ENCODE measurements at places on chromosomes 7 and 10.
A peak's percentile ranks its signal among the peaks of the same experiment; 100 is the strongest.

GRCh38 chr10:104328896-104329710 is 9.2 kb downstream of the ITPRIP start:
- peak; percentile 77 for DNase-seq

DNA sequence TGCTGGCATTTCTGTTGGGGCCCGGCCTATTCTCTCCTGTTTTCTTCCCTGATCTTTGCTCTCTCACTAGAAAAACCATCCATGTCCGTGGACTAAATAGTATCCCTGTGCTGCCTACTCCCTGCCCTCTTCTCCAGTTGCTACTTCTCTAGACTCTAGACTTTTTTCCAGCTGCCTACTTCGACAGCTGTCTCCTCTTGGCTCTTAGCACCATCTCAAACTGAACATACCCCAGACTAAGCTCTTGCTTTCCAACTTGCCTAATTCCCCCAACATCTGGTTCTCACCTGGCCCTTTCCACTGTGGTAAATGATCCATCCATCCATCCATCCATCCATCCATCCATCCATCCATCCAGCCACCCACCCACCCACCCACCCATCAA is 19.5 kb downstream of the ADCYAP1R1 start:
- DNase-seq, result no peak

GRCh38 chr10:639001-639750 is 50.3 kb downstream of the DIP2C start:
- no peak for DNase-seq

DNA sequence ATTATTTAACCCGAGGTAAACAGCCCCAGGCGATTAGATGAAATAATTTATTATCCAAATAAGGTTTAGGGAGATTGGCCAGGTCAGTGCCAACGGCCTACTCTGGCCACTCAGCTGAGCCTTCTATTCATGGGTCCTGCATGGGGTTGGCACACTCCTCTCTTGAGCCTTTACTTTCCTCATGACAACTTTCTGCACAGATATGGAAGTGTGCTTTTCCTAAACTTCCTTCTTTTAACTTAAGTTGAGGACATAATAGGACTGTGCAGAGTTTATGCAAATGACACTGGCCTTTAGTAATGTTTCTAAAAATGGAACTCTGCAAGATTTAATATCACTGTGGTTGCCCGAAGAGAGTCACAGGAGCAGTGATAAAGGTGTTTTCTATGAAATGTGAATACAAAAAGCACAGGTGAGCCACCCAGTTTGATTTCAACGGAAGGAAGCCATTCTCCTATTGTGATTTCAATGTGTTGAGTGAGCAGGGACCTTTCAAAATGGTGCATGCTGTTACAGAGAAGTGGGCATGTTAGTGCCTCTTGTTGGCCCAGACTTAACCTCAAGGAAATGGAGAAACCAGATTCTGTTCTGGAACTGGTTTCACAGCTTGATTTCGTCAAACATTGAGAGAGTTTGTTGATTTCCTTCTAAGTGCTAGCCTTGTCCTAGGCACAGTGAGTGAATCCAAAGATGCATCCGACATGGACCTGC is 55.7 kb downstream of the LYZL2 start:
- DNase-seq, result no peak
